ENCODE measurements at places on chromosomes 12 and 14.
A peak's percentile ranks its signal among the peaks of the same experiment; 100 is the strongest.

- no peak for DNase-seq
Measured at GRCh38 chr14:105878125-105878524, 351.7 kb downstream of the TMEM121 start.

DNA sequence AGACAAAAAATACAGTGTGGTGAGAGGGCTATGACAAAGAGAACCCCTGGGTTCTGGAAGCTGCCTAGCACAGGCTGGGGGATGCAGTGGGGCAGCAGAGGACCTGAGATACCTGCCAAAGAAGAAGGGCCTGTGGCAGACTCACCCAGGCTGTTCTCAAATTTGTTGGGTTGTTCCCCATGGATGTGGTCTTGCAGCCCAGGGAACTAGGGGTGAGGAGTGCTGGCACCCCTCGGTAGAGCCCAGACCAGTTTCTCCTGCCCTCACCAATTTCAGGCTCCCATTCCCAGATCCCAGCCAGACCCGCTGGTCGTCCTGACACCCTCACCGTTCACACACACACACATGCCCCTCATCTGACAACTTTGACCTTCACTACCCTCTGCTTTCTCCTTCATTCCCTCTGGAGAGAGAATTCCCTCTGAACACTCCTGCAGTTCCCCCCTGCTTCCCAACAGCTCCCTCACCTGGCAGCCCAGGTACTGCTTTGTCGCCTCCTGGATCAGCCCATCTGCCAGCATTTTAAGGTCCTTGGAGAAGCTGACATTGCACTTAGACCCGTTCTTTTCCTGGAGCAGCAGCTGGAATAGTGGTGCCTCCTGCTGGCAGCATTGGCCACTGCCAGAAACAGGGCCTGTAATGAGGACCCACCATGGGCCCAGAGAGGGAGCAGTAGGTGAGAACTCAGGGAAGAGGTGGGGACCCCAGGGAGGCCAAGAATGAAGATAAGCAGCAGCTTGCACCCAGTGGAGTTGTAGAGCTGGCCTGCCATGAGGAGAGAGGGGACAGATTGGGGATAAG is 5.9 kb upstream of the GDF11 start:
- DNase-seq = peak; percentile 52

GRCh38 chr12:86275356-86275755 is 19.2 kb upstream of the MGAT4C start:
- no peak for DNase-seq

- no peak for DNase-seq
Measured at GRCh38 chr14:57875985-57876384, 10.1 kb upstream of the SLC35F4 start.

GRCh38 chr12:6765634-6766581 is at the start of gene PTMS:
Gene PTMS, plus strand, starts transcription at chr12:6766363. Its CDS starts 343 bp downstream, at chr12:6766706.
- no peak for DNase-seq

GRCh38 chr12:133120385-133121191 is 9.5 kb downstream of the ZNF891 start:
- no peak for DNase-seq

DNA sequence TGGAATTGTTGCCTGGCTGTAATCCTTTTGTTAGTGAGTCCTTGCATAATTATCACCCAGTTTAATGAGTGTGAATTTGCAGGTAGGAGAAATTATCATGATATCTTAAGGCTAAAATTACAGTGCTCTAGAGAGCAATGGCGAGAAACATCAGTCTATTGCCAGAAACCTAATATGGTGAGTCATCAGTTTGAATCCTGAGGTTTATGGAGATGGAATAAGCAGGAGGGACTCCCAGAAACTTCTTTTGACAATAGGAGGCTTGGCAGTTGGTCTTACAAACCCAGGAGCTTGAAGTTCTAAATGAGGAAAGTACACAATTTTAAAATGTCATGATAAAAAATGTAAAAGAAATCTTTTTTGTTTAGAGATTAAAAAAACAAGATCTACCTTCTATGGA is 31.5 kb upstream of the CRADD start:
- no peak for DNase-seq

DNA sequence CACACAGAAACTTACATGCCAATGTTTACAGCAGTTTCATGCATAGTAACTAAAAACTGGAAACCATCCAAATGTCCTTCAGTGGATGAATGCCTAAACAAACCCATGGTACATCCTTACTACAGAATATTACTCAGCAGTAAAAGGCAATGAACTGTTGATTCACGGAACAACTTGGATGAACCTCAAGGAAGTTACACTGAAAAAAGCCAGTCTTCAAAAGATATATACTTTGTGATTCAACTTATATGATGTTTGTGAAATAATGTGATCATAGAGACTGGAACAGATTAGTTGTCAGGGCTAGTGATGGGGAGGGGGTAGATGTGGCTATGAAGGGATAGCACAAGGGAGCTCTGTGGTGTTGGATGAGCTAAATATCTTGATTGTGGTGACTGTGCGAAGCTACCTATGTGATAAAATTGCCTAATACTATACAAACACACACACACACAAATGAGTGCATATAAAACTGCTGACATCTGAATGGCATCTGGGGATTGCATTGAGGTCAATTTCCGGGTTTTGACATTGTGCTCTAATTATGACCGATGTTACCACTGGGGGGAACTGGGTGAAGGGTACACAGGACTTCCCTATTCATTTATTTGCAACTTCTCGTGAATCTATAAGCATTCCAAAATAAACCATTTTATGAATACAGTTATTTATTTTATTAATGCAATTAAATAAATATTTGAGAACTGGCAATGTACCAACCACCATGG is 94.3 kb downstream of the RIN3 start:
- no peak for DNase-seq
